AG10803 (cell line): ENCODE measurements at places on chromosomes 3 and 15.

DNA sequence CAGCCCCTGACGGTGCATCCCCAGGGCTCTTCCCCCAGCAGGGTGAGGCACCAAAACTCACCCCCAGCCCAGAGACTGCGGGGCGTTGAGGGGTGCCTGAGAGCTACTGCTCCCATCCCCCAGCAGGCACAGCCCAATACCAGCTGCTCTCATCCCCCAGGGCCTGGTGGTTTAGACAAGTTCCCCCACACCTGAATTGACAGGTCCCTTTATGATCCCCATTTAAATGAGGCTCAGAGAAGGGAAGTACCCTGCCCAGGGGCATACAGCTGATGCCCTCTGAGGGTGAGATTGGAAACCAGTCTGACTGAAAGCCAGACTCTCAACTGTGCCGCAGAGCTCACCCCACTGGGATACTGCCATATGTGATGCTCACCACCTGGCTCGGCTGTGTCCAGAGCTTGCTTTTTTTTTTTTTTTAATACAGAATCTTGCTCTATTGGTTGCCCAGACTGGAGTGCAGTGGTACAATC is 20.1 kb downstream of the DUSP7 start:
- DNase-seq = no peak

DNA sequence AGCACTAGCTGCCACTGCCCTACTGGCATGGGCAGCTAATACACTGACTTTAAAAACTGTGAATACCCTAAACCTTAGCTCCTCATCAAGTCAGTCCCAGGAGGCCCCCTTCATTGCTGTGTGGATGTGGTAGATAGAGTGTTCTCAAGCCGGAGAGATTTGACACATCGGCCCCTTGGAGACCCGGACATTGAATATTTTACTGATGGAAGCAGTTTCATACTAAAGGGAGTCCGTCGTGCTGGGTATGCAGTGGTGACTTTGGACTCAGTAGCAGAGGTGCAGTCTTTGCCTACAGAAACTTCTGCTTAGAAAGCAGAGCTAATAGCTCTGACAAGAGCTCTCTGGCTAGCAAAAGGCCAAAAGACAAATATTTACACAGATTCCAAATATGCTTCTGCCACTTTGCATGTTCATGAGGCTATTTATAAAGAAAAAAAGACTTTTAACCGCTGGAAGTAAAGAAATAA is 17.5 kb downstream of the CCR4 start:
- no peak for DNase-seq

DNA sequence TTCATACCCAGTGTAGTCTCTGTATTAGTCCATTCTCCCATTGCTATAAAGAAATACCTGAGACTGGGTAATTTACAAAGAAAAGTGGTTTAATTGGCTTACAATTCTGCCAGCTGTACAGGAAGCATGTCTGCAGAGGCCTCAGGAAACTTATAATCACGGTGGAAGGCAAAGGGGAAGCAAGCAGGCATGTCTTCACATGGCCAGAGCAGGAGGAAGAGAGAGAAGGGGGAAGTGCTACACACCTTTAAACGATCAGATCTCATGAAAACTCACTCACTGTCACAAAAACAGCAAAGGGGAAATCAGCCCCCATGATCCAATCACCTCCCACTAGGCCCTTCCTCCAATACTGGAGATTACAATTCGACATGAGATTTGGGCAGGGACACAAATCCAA is 6.3 kb upstream of the PARP14 start:
- no peak for DNase-seq

DNA sequence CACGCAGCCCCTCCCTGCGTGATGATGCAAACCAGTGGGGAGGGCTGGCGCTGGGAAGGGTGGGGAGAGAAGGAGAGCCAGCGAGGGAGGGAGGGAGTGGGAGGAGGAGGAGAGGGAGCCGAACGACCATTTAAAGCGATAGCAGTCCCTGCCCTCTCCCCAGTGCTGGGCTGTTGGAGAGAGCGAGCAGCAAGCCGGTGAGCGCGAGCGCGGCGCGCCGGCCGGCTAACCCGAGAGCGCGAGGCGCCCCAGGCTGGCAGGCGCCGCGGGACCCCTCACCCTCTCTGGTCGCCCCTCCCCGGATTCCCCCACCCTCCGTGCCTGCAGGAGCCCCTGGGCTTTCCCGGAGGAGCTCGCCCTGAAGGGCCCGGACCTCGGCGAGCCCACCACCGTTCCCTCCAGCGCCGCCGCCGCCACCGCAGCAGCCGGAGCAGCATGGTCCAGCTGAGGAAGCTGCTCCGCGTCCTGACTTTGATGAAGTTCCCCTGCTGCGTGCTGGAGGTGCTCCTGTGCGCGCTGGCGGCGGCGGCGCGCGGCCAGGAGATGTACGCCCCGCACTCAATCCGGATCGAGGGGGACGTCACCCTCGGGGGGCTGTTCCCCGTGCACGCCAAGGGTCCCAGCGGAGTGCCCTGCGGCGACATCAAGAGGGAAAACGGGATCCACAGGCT is at the start of gene GRM7:
GRM7 (plus strand) TSS at position 162 of the 671 bp plus-strand sequence.
- DNase-seq = no peak

GRCh38 chr15:61141497-61142125 is 87.5 kb downstream of the RORA start:
- DNase-seq = no peak

DNA sequence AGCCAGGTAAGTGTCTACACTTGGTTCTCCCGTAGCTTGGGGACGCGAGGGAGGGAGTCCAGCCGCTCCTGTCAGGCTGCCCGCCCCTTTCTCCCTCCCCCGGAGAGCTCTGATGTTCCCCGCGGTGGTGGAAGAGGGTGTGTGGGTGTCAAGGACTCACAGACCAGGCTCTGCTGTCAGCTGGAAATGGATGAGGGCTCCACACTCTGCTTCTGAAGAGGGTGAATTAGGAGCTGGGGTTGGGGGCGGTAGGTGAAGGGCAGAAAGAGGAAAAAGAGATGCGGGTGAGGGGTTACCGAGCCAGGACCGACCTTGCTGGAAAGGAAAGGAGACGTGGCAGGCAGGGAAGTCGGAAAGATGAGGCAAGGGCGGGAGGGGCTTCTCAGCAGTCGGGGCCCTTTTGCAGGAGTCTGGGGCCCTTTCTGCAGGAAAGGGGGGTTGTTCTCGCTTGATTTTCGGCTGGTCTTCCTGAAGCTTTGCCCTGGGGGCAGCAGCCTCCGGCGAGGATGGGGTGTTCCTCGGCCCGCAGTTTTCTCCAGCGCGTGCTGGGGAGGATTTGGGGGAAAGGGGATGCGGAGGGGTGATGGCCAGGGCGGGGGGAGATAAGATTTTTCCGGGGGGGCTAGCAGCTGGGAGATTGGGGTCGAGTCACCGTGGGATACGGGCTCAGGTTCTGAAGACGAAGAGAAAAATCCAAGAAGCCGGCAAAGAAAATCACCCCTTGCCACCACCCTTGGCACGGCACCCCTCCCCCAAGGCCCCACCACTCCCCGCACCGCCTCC is 602 bp upstream of the BAHD1 start:
- DNase-seq = no peak

DNA sequence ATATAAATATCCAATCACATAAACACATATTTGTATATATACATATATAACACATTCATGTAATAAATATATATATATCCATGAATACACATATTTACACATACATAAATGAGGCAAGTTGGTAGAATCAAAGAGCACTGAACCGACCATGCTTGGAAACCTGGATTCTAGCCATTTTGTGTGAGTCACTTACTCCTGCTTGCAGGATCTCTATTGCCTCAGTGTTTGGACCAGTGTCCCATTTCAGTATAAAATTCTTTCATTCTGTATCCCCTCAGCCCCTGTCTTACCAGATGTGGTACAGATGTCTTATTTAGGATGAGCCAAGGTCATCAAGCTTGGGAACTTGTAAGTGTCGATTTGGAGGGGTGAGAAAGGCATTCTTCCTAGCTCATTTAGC is 391.4 kb upstream of the FRG2C start:
- DNase-seq = peak; percentile 78

GRCh38 chr3:187966096-187966495 is 187.9 kb upstream of the LPP start:
- no peak for DNase-seq

DNA sequence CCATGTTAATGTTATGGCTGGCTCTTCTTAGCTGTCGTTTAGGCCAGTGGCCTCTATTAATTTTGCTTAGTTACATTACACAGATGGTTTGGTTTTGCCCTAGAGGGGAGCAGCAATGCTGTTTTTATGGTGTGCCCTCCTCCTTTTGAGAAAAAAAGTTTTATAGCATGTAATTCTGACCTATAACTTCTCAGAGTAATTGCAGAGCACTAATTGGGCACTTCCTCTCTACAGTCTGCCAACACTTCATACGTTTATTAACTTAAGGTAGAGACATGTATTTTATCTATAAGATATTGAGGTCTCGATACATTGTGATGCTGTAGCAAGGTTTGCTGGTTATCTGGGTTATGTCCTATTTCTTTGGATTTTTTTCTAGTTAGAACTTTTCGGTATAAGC is 12.2 kb downstream of the SLC25A26 start:
- no peak for DNase-seq

GRCh38 chr3:82556113-82556512 is 794.7 kb upstream of the GBE1 start:
- DNase-seq = no peak

DNA sequence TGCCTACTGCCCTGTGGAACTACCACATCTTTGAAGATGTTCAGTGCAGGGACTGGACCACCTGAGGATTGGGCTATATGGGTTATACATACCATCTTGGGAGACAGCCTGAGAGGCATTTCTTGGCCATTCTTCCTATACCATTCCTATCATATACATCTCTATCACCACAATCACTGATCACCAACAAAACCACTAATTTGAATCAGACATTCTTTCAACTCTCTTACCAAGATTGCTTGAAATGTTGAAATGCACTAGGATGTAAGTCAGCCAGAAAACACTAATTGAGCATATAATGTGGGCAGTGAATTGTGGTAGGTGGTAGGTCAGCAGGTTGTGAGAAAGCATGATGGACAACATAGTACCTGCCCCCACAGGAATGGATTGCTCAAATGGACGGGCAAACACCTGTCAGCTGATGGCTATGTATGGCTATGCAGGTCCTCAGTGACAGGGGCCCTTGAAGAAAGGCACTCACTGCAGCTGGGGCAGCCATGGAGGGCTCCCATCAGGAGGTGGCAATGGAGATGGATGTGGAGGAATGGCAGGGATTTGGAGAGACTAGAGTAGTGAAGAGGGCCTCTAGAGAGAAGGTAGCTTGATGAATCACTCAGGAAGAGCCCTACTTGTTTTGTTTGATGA is 49.1 kb downstream of the AMOTL2 start:
- DNase-seq = peak; percentile 76

DNA sequence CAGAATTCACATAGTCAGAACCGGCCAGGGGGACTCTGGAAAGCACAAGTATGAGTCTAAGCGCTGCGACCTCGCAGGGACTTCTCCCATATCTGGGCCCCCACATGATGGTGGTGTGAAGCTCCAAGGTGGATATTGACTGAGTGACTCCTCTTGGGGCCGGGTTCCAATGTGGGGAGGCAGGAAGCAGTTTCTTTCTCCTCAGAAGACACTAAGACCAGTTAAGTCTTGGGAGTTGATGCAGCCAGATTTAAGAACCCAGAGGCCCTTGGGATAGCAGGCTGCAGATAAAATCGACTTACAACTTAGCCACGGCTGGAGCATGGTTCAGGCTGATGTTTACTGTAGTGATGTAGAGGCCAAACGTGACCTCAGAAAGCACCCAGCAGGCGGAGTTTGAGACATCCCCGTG is 55.4 kb upstream of the KLF13 start:
- no peak for DNase-seq

DNA sequence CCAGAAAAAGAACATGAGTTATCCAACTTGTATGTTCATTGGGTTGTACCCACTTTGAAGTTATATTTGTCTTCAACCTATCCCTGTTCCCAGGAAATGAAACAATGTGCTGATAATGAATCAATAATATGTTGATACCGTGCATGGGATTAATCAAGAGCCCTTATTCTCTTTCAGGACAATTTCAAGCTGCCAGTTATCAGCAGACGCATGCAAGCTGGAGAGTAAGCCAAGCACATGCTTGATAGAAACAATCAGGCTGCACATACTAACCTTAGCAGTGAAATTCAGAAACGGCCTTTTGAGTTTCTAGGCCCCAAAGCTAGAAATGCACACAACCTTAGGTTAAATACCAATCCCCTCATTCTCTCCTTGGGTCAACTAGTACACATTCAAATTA is 480.4 kb upstream of the AGTR1 start:
- DNase-seq = no peak
